Choroid plexus epithelial cell (primary cell): ENCODE measurements at places on chromosomes 3 and 15.

DNA sequence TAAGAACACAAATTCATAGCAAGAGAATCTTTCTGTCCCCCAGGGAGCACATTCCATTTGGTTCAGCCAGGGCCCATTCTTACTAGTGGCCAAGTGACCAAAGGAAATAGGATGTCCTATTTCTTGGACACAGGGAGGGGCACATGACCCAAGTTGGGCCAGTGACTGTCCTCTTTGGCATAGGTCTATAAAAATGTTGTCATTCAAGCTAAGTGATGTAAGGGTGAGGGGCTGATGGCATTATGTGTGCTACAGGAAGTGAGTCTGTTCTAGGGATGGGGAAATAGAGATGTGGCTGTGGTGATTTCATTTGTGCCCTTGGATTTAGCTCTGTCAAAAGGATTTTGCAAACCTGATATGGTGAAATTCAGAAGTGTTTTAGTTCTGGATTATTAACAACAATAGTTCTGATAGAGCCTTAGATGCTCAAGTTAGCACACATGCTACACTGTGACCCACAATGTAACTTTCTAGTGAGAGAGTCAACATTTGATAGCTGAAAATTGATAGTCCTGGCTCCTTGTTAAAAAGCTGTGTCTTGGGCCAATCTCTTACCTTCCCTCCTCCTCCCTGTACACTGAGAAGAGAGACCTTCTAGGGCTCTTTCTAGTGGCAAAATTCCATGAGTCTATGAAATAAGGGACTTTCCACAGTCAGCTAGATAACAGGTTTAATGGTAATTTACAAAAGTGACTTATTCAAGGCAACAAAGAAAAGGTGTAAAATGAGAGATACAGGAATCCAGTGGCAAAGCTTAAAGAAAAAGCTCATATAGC is 117.2 kb downstream of the THRB start:
- DNase-seq, result no peak

DNA sequence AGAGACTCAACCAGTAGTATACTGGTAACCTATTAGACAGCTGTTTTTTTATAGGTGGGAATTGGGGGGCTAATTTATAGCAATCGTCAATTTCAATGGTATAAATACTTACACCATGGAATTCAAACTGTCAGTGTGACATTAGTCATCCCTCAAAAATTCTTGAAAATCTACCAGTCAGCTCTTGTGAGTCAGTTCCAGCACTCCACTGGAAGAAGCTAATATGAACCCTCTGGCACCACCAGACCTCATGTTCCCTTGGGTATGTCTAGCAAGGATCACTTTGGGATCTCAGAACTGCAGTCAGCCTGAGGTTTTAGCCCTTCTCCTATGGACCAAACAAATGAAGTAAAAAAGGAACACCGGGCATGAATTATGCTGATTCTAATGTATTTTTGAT is 11.8 kb upstream of the UACA start:
- DNase-seq, result peak; percentile 87

GRCh38 chr3:139718415-139718814 is 40.6 kb upstream of the NMNAT3 start:
- DNase-seq, result peak; percentile 84

GRCh38 chr3:131174752-131175151 is 148.1 kb downstream of the NEK11 start:
- peak; percentile 52 for DNase-seq
